ENCODE measurements at places on chromosomes 1 and 21.

GRCh38 chr1:9853249-9853595, 29.5 kb upstream of the CLSTN1 start:
- DNase-seq: no peak

GRCh38 chr1:83697961-83698360, 301.0 kb downstream of the TTLL7 start:
- DNase-seq: no peak

GRCh38 chr1:181754103-181754502, 270.8 kb downstream of the CACNA1E start:
- no peak for DNase-seq

DNA sequence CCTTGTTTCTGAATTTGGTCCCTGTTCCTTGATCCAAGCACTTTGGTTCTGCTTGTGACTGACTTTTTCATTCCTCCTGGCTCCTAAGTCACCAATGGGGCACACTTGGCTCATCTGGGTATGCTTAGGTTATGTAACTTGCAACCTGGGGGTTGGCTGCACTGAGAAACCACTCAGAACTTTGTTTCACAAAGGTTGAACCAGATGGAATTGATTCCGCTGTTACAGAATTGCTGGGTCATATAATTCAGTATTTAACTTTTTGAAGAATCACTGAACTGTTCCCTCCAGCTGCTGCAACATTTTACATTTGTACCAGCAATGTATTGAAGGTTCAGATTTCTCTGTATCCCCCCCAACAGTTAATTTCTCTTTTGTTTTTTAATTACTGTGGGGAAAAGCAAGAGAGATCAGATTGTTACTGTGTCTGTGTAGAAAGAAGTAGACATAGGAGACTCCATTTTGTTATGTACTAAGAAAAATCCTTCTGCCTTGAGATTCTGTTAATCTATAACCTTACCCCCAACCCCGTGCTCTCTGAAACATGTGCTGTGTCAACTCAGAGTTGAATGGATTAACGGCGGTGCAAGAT, 9.6 kb upstream of the NVL start:
- DNase-seq: no peak

GRCh38 chr1:227318853-227319607, 738 bp upstream of the CDC42BPA start:
- DNase-seq: no peak

GRCh38 chr21:37594472-37594951, 227.9 kb downstream of the DYRK1A start:
- DNase-seq: no peak

DNA sequence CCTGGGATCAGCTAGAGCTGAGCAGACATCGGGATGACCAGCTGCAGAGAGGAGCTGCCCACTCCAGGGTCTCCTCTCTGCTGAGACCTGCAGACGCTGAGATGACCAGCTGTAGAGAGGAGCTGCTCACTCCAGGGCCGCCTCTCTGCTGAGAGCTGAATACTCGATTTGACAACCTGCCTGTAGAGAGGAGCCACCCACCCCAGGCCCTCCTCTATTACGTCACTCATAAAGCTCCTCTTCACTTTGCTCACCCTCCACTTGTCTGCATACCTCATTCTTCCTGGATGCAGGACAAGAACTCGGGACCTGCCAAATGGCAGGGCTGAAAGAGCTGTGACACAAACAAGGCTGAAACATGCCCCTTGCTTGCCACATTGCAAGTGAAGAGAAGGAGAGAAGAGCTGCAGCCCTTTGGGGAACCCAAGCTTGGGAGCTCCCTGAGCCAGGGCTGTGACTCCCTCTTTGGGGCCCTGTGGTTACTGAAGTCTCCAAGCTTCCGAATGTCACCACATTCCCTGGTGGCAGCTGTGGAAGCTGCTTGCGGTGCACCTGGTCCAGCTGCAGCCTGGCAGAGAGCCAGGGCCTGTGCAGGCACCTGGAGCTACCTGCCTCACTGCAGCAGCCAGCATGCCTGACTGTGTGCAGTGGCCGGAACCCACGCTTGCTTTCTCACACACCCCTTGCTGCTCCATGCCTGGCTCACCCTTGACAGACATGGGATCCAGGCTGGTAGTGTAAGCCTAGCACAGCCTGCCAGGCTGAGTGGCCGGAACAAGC, 59.6 kb downstream of the CC2D1B start:
- DNase-seq: no peak

DNA sequence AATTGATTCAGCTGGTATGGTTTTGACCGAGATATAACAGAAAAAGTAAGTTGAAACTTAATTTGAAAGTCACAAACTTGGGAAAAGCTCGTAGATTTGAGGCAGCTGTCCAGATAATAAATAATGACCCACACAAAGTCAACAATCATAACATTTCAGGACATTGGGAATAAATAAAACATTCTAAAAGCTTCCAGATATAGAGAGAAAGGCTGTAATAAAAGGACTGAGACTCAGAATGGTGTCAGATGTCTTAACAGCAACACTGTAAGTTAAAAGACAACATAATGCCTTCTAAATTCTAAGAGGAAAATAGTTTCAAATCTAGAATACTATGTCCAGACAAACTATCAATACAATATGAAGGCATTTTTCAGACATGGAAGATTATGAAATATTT, 163.3 kb downstream of the CDC42BPA start:
- DNase-seq: no peak

DNA sequence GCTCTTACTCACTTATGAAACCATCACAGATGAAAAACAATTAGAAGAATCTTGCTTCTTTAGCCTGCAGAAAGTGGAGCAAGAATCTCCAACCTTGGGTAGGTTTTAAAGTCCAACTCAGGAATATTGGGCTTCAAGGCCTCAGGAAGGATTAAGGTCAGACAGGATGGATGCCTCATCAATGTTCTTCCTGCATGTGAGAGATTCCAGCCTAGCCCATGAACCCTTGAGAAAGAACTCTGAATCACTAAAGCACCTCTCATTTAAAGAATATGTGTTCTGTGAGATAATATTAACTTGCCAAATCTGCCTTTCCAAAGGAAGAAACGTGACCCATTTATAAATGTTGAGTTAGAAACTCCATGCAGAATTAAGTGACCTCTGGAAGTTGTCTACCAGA, 345.2 kb upstream of the CAMK1G start:
- DNase-seq: no peak

DNA sequence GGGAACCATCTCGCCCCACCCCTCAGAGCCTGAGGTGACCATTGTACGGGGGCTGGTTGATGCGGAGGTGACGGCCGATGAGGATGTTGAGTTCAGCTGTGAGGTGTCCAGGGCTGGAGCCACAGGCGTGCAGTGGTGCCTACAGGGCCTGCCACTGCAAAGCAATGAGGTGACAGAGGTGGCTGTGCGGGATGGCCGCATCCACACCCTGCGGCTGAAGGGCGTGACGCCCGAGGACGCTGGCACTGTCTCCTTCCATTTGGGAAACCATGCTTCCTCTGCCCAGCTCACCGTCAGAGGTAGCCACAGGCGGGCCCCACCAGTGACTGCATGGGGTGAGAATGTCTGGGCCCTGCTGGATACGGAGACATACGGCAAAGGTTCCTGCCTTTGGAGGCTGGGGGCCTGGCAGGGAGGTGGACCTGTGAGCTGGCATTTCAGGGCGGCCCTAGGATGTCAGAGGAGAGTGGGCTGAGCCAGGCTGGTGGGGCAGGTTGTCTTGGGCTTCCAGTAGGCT, 98.5 kb downstream of the TRIM11 start:
- no peak for DNase-seq

DNA sequence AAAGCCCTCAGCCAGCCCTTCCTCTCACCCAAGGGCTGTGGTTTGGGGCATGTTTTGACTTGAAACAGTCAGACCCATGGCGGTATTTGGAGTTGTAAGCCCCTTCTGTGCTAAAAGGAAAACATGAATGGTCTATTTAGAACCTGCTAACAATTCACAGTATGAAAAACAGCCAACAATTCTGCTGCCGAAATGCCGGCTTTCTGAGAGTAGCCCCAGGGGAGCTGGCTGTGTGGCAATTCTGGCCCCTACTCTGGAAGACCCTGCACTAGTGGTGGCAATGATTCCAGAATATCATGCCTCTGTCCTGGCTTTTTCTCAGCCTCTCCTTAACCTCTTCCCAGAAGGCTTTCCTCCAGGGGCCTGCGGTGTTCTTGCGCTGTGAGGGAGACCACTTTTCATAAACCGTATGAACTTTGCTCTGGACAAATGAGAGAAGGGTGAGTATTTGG, 118.7 kb downstream of the EDEM3 start:
- no peak for DNase-seq

GRCh38 chr1:229231754-229232119, 39.2 kb upstream of the RAB4A start:
- DNase-seq: no peak

- no peak for DNase-seq
Measured at GRCh38 chr1:100941580-100942216, 45.8 kb downstream of the SLC30A7 start.

- no peak for DNase-seq
Measured at GRCh38 chr1:231011360-231011759, 28.7 kb downstream of the FAM89A start.

- no peak for DNase-seq
Measured at GRCh38 chr1:32341971-32342370, 5.9 kb upstream of the MARCKSL1 start.

- no peak for DNase-seq
Measured at GRCh38 chr1:223180731-223181321, 37.8 kb upstream of the TLR5 start.

GRCh38 chr1:204288021-204288588, 71.6 kb downstream of the PLEKHA6 start:
- DNase-seq: peak; percentile 84

DNA sequence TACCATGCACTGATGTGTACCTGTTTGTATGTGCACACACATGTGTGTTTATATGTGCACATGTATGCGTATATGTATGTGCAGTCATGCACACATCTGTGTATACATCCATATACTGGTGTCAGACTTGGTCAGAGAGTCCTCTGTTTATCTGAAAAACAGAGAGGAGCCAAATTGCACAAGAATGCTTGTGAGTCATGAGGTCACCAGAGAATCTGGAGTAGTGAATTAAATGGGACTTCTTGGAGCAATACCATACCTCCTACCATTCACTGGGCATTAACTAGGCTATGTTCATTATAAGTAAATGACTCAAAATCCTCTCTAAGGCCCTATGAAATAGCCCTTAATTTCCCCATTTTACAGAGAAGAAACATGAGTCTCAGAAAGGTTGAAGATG, 272.1 kb upstream of the C1orf87 start:
- no peak for DNase-seq

DNA sequence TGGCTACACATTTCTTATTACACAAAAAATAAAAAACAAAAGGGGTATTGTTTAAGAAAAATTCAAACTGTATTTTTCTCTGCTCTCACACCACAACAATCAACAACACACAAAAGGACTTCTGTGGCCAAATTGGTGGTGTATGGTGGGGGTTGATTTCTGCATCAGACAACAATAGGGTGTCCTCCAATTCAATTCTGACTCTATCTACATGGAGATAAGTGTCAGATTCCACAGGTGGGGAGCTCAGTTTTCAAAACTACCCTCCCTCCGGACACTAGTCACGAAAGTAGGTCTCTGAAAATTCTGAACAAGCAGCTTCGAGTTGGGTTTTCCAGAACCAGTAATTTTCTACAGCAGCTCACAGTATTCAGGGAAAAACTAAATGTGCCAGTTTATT, 744.9 kb upstream of the NCAM2 start:
- DNase-seq: no peak

GRCh38 chr1:117473063-117473462, 105.8 kb downstream of the MAN1A2 start:
- no peak for DNase-seq

DNA sequence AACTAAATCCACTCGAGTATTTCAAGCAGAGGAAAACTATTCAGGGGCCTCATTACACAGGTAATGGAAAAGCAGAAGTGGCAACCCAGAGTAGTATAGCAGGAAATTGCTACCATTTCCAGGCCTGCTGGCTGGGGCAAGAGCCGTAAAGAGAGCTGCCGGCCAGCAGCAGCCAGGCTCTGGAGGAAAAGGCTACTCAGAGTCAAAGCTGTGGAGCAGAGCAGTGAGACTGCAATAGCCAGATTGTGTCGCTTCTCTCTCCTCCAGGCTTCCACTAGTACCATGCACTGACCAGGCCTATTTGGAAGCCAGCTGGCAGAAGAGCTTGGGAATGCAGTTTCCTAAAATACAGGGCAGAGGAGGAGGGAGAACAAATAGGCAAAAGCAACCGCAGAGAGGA, 155.5 kb downstream of the OMA1 start:
- DNase-seq: no peak

GRCh38 chr1:216599851-216600250, 123.4 kb downstream of the ESRRG start:
- no peak for DNase-seq

- no peak for DNase-seq
Measured at GRCh38 chr1:55131801-55132200, 83.4 kb downstream of the USP24 start.

DNA sequence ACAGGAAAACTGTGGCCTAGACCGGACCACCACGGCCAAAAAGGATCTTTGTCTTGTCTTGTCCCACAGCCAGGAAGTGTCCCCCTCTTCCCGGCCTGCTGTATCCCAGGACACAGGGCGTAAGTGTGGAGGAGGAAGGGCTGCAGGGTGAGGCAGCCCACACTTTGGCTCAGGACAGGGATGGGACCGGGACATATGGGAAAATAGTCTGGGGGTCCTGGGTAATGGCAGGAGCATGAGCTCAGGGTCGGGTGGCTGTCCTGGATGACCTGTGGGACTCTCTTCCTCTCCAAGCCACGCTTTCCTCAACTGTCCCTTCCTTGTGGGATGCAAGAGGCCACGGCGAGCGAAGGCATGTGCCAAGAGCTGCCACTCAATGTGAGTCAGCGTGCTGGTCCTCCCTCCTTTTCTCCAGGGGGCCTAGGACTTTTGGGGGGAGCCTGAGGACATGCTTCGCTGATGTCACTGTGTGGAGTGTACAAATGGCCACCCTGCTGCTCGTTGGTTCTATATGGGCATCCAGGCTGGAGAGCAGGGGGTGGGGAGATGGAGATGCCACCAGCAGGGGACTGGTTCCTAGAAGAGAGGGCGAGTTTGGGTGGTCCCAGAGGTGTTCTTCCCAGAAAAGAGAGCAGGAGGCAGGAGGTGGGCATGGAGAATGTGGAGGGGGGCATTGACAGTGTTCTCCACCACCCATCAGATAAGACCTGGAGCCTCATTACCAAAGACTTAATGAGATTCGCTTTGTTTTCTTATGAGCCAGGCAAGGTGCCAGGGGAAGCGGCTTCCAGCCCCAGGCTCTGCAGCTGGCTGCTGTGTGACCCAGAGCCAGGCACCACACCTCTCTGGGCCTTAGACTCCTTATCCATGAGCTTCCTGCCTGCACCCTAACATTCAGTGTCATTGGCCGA, 11.5 kb upstream of the PADI1 start:
- no peak for DNase-seq

DNA sequence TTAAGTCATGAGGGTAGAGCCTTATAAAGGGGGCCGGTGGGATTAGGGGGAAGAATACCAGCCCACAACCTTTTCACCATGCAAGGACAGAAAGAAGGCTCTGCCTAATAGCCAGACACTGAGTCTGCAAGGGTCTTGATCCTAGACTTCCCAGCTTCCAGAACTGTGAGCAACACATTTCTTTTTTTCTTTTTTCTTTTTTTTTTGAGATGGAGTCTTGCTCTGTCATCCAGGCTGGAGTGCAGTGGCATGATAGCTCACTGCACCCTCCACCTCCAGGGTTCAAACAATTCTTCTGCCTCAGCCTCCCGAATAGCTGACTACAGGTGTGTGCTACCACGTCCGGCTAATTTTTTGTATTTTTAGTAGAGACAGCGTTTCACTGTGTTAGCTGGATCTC, 1.7 kb upstream of the ARL8A start:
- no peak for DNase-seq

GRCh38 chr1:202857136-202857610, 31.8 kb downstream of the RABIF start:
- no peak for DNase-seq

GRCh38 chr1:229572286-229572685, 13.8 kb upstream of the ABCB10 start:
- DNase-seq: no peak
